ENCODE measurements at places on chromosomes 1 and 21.

- no peak for DNase-seq
Observed at GRCh38 chr21:17598437-17598836, 14.3 kb downstream of the BTG3 start.

GRCh38 chr21:34889320-34889675 lies 159.8 kb downstream of the RUNX1 start:
- DNase-seq = peak; percentile 78

GRCh38 chr1:180503280-180503862 lies 994 bp upstream of the ACBD6 start:
- no peak for DNase-seq

GRCh38 chr21:28974531-28975227 lies 18.0 kb downstream of the LTN1 start:
- no peak for DNase-seq

DNA sequence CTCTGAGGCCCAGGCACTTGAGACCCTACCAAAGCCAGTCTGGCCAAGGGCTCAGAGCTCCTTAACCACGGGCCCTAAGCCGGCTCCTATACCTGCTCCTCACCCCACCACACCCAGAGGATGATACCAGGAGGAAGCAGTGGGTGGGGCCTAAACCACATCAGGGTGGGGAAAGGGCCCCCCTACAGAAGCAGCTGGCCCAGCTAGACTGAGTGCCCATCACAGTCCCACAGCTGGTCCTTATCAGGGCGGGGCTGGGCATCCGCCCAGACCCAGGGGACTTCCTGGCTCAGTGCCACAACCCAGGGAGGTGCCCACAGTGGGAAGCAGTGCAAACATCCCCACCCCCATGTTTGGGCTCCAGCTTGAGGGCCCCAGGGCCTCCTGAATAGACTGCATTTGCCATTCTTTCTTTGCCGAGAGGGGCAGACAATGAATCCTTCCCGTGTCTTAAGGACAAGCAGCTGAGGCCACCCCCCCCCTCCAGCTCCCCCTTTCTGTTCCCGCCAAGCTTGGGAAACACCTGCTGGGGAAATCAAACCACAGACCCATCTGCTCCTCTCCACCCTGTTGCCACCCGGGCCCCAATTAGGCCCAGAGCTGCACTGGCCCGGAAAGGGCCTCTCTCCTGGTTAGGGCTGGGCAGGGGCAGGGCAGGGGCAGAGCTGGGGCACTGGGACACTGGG lies 6.2 kb downstream of the E2F2 start:
- DNase-seq = peak; percentile 55

DNA sequence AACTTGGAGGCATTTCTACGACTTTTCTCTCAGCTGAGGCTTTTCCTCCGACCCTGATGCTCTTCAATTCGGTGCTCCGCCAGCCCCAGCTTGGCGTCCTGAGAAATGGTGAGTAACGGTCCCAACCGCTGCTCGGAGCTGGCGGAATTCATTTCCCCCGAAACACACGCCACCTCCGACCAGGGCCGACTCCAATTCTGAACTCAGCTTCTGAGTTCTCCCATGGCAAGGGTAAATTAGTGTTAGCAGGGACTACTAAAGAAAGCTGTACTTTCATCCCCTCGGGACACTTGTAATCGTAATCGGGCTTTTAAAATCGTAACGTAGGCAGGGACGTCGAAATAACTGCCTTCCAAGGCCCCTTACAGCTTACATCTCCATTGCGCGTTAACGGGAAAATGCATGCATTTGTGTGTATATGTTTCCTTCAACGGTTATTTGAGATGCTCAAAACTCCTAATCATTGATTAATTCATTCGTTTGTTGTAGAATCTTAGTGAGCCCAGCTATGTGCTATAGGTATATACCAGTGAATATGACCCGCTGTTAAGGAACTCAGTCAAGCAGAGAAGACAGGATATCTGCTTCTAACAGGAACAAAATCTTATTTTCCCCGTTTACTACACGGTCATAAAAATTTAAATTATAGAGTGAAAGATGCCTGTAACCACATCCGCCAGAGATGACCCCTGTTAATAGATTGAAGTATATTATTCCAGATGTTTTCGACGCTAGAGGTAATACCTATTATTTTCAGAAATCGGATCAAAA lies 472 bp downstream of the DTL start:
- DNase-seq = no peak

DNA sequence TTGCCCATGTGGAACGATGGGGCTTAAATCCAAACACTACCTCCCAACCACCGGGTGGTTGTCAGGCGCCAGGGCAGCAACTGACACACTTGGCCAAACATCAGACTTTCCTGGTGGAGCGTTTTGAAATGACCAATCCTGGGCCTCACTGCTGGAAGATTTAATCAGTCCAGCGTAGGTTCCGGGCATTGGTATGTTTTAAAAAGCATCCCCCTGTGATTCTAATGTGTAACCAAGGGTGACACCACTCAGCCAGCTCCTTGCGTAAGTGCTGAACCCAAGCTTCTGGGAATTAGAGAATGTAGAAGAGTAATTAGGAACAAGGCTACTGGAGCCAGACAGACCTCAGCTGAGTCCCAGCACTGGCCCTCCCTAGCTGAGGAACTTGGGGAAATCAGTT lies 44.8 kb upstream of the KAZN start:
- no peak for DNase-seq

GRCh38 chr1:37410105-37410504 lies 64.3 kb upstream of the ZC3H12A start:
- no peak for DNase-seq

Measured in left hindlimb (tissue), 1 donor.